ENCODE measurements at places on chromosomes 3 and 15. TPM values are rescaled to one million over a fixed set of nuclear protein-coding genes. Genes with fewer than 3 reads are reported as not detected.

DNA sequence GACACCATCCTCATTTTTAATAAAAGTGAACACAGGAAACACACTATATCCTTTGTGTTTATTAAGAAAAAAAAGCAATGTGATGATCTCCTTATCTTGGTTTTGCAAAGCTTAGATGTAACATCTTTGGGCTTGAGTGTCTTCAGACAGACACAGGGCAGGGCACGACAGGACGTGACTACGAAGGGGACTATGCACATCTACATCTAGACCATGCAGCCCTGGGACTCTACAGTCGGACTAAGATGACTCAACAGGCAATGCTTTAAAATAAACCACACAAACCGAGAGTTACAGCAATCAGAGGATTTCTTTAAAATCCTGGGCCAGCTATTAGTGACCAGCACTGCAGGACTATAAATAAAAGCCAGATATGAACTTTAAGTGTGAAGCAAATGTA, 22.8 kb upstream of the TM2D3 start:
- no peak for DNase-seq

DNA sequence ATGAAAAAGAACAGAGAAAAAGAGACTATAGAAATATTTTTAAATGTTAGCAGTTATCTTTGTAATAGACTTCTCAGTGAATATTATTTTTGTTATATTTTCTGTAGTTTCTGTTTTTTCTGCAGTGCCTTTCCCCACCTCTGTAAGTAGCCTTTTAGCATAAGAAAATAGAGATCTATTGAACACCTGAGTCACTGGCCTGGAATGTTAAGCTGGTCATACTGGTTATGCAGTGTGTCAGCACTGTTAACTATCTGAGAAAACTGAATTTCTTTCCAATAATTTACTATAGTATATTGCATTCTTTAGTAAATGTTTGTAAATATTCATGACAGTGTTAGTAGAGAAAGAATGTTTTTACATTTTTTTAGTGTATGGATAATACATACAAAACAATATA, 79.8 kb downstream of the NECTIN3 start:
- no peak for DNase-seq

DNA sequence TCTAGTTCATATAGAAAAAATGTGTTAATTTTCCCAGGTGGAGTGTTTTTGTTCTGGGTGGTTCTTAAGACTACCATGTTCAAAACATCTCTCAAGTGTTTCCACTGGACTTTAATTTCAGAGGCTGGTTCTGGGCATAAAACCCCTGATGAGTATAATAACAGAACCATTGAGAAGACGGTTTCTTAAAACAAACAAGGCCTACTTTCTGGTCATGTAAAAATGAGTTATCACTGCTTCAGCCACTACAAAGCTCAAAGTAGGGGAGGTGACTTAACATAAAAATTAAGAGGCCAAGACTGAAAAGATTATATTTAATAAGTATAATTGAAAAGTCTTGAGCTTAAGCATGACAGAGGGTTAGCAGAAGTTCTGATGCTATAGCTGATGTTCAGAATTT, 33.8 kb downstream of the RYR3 start:
- DNase-seq = no peak

Gene ZIC4
- total RNA-seq = not detected

GRCh38 chr3:78641703-78642102, 1126.1 kb downstream of the ROBO1 start:
- no peak for DNase-seq

Gene IL16
- total RNA-seq = 21.8 TPM

GRCh38 chr15:69736161-69736560, 283.5 kb downstream of the RPLP1 start:
- no peak for DNase-seq

Gene AGTR1
- total RNA-seq = 19.8 TPM

DNA sequence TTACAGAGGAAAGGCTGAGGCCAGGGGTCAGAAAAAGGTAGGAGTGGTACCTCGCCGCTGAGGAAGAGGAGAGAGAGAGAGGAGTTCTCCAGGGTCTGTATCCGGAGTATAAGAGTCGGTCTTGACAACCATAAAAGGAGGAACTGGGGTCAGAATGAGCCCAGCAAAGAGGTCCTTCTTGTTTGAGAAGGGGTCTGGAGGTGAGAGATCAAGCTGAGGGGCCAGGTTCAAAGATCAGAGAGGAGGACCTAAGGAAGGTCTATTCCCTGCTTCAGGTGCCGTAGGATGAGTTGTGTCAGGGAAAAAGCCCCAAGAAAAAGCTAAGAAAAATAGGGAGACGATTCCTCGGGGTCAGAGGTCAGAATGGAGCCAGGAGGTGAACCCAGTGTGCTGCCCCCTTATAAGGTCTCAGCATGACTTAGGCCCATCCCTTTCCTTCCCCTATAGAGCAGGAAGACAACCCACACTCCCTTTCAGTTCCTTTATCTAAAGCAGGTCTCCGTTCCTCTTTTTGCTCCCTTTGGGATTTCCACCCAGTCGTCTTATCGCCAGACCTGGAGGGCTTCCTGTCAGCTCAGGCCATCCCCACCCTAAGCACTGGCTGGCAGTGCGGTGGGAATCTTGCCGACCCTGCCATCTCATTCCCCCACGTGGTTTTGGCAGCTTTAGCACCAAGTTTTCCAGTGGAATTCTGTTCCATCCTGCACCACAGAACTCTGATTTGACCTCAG, 651 bp downstream of the MTMR14 start:
- no peak for DNase-seq

Gene KNG1
- not detected for total RNA-seq

Gene TBC1D2B
- total RNA-seq = 82.0 TPM

Gene SAMD7
- total RNA-seq = not detected

DNA sequence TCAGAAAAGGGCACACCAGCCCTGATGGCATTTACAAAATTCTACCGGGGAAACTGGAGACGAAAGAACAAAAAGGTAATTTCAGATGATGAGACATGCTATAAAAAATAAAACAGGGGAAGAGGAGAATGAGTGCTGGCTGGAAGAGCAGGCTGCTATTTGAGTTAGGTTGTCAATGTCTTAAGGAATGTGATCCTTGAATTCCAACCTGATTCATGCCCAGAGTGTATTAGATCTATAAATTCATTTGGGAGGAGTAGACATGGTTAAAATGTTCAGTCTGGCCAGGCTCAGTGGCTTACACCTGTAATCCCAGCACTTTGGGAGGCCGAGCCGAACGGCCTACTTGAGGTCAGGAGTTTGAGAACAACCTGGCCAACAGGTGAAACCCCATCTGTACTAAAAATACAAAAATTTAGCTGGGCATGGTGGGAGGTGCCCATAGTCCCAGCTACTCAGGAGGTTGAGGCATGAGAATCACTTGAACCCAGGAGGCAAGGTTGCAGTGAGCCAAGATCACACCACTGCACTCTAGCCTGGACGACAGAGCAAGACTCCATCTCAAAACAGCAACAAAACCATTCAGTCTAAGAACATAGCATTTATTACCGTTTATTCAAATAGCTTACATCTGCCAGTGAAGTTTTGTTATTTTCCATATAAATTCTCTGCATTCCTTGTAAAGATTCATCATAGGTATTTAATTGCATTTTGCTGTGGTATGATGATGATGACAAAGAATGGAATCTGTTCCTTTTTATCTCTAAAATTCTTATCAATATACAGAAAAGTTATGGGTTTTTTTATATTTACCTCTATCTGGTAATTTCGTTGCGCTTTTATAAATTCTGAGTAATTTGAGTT, 126.7 kb upstream of the NR2E3 start:
- DNase-seq = no peak

- no peak for DNase-seq
Observed at GRCh38 chr3:46228260-46229242, 13.7 kb upstream of the CCR3 start.

Gene MYLK
- 80.3 TPM for total RNA-seq

Gene WDR93
- total RNA-seq = 0.32 TPM

Gene ST3GAL6
- 9.4 TPM for total RNA-seq

GRCh38 chr3:120450600-120451271, at the start of gene FSTL1:
TSS of gene FSTL1 (minus strand) at chr3:120450992. CDS start at chr3:120450746, 246 bp downstream.
- no peak for DNase-seq

DNA sequence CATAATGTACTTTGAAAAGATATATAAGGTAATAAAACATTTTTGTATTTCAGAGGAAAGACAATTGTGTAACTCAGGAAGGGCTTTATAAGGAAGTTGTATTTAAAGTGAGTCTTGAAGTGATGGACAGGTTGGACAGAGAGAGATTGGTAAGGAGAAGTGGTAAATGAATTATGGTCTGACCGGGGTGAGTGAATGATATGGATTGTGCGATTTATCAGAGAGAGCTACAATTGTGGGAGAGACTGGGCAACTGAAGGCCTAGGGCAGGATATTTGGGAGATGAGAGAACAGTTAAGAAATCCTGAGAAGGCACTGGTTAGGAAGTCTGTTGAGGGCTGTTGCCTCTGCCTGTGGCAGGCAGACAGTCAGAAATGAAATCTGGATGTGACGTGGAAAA, 14.8 kb downstream of the IL1RAP start:
- DNase-seq = no peak

Gene MAPKBP1
- 21.2 TPM for total RNA-seq

Gene SHISA5
- total RNA-seq = 170 TPM

Gene PCOLCE2
- total RNA-seq = 255 TPM

DNA sequence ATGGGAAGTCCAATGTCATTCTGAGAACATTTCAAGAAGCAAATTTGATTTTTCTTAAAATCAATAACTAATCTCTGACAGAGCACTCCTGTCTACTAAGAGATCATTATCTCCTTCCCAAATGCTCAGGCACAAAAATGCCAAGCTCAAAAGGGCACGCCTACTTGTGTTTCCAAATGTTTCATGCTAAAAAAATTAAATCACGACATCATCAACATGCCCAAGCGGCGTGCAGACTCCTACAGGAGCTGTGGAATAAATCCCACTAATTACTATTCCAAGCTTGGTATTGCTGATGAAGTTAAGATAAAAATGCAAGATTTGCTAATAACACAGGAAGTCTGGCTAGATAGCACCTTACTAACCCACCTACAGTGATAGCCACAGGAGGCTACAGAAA, 140.8 kb downstream of the OSBPL10 start:
- no peak for DNase-seq

Gene SLC28A1
- 0.19 TPM for total RNA-seq

Gene EXD1
- total RNA-seq = not detected

DNA sequence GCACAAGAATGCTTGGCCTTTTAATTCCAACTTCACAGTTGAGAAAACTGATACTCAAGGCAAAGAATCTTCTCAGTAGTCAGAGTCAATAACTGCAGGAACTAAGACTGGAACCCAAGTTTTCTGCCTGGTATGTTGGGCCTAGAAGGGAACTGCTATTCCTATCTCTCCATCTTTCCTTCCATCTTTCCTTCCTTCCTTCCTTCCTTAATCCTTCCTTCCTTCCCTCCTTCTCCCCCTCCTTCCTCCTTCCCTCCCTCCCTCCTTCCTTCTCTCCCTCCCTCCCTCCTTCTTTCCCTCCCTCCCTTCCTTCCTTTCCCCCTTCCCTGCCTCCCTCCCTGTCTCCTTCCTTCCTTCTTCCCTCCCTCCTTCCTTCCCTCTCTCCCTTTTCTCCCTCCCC, 131.2 kb downstream of the RORA start:
- DNase-seq = no peak

DNA sequence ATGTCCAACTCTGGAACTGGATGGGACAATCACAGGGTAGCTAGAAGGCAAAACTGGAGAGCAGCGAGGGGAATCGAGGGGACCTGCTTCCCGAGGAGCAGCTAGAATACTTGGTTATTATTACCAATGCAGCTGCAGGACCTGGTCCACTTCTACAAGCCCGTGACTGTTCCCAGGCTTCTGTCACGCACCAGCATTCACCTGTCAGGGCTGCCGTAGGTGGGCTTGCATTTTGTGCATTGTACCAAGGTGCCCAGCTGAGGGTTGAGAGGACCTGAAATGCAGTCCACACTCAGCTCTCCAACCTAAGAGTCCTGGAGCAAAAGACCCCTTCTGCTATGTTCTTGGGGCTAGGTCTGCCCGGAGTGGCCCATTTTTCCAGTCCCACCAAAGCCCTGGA, 2.3 kb downstream of the SEMA4B start:
- no peak for DNase-seq

- peak; percentile 28 for DNase-seq
Observed at GRCh38 chr3:128319107-128319506, 147.6 kb downstream of the DNAJB8 start.

Gene PDE12
- total RNA-seq = 26.7 TPM

DNA sequence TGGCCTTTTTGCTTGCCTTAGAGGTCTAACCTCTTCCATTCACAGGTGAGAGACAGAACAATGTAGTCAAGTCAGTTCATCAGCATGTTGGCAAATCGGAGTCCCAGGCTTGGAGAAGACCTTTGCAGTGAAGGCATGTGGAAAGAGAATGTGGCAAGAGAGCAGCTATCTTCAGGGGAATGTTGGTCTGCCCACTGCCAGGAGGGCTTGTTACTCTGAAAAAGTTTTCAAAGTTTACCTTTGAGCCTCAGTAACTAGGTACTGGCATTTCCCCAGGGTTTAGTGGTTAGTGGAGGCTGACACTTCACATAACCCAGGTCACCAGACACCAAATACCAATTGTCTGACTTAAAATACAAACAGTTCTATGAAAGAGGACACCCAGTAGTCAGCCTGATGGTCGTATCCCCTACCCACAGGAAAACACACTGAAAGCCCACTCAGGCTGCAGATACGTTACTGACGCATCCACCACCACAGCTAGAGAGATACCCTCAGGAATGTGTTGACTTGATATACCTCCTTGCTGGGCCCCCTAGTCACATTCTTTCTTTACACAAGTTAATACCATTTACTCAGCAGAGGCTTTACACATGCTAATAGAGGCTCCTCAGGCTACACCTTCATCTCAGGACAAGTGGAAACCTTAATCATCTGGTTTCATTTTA, 9.7 kb upstream of the ARID3B start:
- no peak for DNase-seq

All from mesenteric fat pad (tissue), 1 donor.